Retina (tissue), 1 donor: ENCODE measurements at places on chromosomes 13 and 19.

GRCh38 chr19:5016781-5017180 lies 47.9 kb downstream of the KDM4B start:
- DNase-seq = no peak

- no peak for DNase-seq
Measured at GRCh38 chr19:46125447-46125846, 959 bp upstream of the IGFL3 start.

DNA sequence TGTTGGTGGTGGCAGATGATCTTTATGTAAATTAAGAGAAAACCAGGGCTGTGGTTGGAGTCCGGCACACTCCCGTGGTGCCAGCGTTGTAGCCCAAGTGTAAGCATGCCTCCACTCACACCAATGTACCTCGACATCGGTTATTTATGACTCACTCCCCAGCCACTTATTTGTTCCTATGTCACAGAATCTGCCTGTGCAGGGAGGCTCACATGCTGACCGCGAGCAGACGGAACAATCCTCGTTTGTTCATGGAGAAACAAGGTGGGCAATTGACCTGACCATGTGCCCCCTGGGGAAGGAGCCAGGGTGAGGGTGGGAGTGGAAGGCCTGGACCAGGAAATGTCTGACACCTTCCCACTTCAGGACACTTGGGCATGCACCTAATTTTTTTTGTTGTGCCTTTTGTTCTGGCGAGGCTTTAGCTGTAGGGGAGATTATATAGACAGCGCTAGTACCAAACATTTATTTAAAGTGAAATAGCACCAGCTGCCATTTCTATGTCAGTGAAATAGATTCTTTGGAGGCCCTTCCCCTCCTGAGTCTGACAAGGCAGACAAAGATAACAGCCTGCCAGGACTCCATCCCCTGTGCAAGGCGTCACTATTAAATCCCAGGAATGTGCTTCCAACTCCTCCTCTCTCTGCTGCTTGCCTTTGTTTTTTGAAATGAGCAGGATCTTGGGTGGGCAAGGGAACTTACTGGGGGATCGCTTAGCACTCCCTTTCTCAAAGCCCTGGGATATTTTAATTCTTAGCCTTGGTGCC lies 394.2 kb downstream of the FGF9 start:
- DNase-seq = peak; percentile 24

GRCh38 chr13:91630946-91631345 lies 232.5 kb downstream of the GPC5 start:
- DNase-seq = no peak

DNA sequence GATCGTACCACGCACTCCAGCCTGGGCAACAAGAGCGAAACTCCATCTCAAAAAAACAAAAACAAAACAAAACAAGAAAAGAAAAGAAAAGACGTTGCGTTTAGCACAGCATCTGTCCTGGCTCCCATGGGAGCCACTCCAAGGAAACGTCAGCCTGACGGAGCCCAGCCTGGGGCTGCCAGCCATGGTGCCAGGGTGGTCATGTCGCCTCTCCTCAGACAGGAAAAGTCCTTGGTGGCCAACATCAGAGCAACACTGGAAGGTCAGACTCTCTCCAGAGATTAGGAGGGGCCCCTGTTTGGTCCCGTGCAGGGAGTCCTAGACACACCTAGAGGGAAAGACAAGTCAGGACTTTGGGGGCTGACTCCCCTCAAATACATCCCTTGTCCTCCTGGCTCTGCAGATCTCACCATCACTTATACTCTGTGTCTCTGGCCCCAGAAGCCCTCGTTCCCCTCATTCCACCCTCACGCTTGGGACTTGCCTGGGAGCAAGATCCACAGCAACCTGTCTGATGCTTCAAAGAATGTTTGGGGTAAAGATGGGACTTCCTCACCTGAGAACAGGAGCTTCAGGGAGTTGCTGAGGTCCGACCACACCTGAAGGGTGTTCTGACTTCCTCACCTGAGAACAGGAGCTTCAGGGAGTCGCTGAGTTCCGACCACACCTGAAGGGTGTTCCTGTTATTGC lies 9.3 kb downstream of the LILRA4 start:
- DNase-seq = no peak

- peak; percentile 69 for DNase-seq
Measured at GRCh38 chr19:17948931-17949930, 16.4 kb downstream of the CCDC124 start.

- DNase-seq = no peak
Measured at GRCh38 chr19:2385053-2385721, 25.1 kb downstream of the TMPRSS9 start.

DNA sequence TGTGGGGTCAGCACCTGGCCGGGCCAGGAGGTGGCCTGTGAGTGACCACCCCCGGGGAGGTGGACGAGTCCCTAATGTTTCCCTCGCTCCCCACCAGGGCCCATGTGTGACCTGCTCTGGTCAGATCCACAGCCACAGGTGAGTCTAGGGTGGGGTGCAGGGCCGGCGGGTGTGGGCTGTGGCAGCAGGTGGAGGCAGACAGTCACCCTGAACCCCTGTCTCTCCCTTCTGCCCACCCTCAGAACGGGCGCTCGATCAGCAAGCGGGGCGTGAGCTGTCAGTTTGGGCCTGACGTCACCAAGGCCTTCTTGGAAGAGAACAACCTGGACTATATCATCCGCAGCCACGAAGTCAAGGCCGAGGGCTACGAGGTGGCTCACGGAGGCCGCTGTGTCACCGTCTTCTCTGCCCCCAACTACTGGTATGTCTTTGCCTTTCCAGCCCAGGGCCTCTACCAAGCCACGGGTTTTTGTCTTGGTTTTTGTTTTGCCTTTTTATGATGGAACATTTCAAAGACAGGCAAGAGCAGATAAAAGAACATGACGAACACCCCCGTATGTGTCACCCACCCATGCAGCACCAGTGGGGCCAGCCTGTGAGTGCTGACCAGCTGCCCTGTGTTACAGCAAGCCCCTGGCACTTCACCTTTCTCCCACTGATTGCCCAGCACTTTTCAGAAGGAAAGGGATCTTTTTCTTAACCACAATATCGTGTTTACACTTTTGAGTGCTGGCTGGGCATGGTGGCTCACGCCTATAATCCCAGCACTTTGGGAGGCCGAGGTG lies 24.9 kb downstream of the CCDC8 start:
- DNase-seq = no peak

DNA sequence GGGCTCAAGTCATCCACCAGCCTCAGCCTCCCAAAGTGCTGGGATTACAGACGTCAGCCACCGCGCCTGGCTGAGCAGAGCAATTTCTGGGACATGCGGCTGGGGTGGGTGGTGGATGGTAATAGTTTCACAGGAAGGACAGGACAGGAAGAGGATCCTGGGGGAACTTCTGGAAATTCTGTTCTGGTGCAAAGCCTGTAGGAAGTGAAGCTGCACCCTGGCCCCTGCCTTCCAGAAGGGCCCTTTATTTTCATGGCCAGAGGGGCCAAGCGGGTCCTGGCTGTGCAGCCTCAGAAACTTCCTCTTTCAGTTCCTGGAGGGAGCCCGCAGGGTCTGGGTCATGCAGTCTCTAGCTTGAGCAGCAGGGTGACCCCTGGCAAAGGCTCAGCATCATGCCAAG lies 15.7 kb downstream of the FEM1A start:
- no peak for DNase-seq

DNA sequence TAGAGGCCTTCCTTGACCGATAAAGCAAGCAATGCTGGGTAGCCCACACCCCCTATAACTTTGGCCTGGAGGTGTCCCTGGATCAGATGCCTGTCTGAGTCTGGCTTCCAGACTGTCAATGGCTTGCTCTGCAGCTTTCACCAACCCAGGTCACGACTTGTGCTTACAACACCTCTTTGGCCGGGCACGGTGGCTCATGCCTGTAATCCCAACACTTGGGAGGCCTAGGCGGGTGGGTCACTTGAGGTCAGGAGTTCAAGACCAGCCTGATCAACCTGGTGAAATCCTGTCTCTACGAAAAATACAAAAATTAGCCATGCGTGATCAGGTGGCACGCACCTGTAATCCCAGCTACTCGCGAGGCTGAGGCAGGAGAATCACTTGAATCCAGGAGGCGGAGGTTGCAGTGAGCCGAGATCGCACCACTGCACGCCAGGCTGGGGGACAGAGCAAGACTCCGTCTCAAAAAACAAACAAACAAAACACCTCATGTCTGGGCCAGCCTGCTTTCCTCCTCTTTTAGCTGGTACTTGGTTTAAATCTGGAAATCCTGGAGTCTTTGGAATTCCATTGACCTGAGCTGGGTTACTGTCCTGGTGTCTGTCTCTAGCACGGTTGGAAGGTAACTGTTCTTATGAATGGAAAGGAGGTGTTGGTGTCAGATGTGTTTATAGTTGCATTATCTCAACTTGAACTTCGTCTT lies 10.3 kb upstream of the GARRE1 start:
- DNase-seq = no peak

DNA sequence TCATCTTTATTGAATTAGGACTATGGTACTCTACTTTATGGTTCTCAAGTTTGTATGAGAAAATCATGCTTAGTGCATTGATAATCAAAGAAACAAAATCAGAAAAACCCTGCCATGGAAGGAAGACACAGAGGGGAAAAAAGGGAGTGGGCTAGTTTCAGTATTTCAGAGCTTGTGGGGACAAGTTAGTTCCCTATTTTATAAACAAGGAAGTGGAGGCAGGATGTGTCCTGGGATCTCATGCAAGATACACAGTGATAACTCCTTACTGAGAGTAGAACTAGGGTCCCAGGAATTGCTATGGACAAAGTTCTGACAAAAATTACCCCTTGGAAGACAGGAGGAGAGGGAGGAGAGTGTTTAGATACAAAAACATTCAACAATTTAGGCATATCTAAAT lies 1277.3 kb downstream of the UQCRFS1 start:
- DNase-seq = no peak

DNA sequence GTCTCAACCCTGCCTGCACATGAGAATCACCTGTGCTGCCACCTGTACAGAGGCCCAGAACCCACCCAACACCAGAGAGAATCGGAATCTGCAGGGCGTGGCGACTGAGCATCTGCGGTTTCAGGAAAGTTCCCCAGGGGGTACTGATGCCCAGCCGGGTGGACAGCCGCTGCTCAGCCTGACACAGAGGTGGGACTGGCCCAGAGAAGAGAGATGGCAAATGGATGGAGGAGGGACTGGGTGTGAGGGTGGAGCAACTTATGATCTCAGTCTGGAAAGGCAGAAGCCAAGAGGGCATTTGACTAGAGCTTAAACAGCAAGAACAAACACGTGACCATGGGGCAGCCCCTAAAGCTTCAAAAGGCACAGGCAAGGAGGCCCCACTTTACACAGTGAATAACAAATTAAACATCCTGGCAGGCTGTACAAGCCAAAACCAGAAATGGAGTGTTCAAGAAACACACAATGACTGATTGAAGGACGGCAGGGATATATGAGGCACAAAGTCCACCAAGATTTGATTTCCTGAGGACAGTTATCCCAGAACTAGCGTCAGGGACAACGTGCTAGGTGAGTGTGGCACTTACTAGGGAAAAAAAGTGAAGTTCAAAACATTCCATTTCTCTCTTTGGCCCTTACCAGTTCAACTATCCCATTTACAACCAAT lies 3.1 kb downstream of the RANBP3 start:
- DNase-seq = no peak

DNA sequence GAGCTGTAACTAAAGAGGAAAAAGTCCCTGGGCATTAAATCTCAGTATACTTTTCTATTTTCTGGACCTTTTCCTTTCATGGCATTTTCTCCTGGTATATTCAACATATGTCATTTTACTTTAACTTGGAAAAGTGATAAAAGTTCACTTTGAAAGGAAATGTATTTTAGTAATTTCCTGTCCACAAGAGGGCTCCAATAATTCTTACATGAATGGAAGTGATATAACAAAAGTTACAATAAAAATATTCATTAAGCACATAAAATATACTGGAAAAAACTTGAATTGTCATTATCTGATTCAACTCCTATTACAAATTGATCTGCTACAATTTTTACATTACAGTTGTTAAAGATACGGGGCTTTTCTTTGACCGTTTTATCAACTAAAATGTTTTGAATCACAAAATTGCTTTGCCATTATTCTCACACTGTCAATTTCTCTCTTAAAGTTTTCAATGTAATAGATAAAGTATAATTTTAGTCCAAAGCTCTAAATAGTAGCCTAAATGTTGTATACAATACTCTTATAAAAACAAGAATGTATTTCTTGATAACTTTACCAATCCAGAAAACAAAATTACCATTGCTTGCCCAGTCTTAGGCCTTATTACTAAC lies 4.9 kb downstream of the UBL3 start:
- DNase-seq = no peak

DNA sequence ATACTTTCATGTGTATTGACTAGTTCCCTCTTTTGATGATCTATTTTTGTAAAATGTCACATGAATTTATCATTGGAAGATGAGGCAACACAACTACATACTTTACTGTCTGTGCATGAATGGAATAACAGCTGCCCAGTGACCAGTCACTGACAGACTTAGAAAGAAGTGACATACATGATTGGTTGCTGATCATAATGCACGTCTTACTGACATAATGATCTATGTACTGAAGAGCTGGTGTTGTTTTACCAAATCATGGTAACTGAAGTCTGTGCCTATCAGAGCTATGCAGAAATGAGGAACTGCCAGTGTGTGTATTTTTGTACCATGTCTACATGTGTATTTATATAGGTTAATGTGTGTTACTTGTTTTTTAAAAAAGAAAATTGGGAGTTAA lies 26.5 kb downstream of the GPR18 start:
- DNase-seq = no peak
